ENCODE measurements at places on chromosomes 12 and 14.

- DNase-seq: no peak
Measured at GRCh38 chr12:94872007-94872653, 131.4 kb downstream of the NDUFA12 start.

DNA sequence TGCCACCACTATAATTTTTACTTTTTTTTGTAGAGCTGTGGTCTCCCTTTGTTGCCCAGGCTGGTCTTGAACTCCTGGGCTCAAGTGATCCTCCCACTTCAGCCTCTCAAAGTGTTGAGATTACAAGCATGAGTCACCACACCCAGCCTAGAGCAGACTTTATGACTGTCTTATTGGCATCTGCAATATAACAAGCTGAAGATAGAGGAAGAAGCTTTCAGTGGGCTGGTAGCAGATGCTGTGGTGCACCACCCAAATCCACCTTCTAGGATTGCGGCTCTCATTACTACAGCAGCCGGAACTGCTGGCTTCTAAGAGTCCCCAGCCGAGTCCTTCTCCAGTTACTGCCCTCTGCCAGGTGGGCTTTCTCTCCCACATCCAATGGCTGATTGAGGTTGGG, 7.6 kb upstream of the STK38L start:
- no peak for DNase-seq

- no peak for DNase-seq
Measured at GRCh38 chr12:17235996-17236395, 630.0 kb upstream of the LMO3 start.

- DNase-seq: no peak
Measured at GRCh38 chr12:6143303-6143675, 18.8 kb upstream of the VWF start.

DNA sequence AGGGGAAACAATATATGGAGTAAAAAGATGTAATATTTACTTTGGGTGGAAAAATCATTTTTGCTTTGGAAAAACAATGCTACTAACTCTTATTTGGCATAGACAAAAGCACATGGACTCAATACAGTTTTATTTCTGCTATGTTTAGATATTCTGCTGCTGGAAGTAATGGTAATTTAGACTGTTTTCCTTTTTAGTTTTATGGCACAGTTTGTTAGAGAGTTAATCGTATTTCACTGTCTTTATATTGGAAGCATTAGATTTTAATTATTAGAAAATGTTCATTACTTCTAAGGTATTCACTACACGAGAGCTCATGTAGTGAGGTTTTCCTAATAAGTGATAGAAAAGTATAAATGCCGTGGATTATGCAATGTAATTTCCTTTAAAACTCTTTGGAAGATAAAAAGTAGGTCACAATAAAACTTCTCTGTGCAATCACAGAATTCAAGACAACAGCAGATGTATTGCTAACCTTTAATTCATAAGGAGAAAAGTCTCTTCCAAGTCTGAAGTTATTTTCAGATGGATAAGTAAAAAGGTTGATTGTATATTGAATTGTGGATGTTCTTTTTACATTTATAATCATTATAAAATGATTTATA, 851.8 kb downstream of the TMTC2 start:
- DNase-seq: no peak

GRCh38 chr12:6330192-6330591, 11.7 kb downstream of the TNFRSF1A start:
- no peak for DNase-seq
